ENCODE measurements at places on chromosomes 6 and 20.
A peak's percentile ranks its signal among the peaks of the same experiment; 100 is the strongest.

DNA sequence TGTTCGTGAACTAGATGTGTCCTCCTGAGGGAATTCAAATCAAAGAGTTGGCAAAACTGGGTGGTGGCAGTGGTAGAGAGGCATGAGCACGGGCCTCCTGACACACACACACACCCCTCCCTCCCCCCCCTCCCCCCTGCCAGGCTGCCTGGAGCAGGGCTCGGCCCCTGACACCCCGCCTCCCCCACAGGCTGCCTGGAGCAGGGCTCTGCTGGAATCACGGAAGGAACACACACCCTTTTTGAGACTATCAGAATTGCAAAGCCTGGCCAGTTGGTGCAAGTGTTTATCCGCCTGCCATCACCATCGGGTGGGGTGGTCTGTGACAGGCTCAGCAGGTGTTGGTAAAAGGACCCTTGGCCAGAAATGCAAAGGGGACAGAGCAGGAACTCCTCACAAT is 59.0 kb downstream of the FAM120B start:
- no peak for DNase-seq

- DNase-seq, result no peak
These were observed 52.8 kb upstream of the AKIRIN2 start for GRCh38 chr6:87754828-87755227.

DNA sequence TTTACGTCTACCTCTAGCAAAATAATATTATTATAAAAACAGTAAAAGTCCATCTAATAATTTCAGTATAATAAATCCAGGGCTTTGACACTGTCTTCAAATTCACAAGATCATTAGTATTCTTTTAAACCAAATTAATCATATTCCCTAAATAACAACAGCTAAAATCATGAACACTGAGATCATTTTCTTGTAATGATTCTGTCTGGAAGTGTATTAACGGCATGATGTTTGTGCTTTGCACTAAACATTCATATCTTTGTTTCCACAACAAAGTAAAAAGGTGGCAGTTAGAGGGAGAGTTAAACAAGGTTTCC is 18.8 kb downstream of the HIVEP2 start:
- no peak for DNase-seq

- DNase-seq, result no peak
These were observed 235.2 kb downstream of the SYNE1 start for GRCh38 chr6:152401978-152402377.

DNA sequence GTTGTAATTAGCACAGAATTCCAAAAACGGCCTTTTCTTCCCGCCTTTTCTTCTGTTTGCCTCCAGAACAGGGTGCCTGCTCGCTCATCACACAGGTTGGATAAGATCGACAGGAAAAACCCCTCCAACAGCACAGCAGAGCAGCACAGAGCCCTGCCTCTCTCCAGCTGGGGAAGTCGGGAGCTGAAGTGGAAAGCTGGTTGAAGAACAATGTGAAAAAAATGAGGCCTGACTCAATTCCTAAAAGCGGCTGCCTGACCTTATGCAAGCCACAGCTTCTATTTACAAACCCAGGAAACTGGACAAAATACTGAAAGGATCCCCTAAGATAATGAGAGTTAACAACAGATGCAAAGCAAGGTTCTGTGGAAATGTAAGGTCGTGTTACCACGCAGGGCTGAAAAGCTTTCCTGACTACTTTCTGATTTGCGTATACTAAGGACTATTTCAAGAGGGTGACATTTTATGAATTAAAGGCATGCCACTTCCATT is 116.9 kb downstream of the TTLL2 start:
- DNase-seq, result no peak

DNA sequence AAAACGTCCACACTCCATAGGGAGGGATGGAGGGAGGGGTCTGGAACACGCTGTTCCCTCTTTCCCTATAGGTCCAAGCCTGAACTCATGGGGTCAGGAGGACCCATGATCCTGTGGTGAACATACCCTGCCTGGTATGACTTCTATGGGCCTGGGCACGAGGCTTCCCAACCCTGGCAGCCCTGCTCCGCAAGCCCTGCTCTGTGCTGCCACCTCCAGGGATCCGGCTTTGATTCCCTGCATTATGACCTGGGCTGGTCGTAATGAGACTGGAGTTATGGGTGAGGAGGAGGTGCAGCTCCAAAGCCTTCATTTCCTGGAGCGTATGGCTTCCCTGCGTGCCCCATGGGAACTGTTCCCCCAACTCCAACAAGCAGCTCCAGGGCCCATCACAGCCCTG is 54.9 kb downstream of the CDH22 start:
- DNase-seq, result no peak

- no peak for DNase-seq
These were observed 93.2 kb downstream of the MMS22L start for GRCh38 chr6:97189767-97190166.

DNA sequence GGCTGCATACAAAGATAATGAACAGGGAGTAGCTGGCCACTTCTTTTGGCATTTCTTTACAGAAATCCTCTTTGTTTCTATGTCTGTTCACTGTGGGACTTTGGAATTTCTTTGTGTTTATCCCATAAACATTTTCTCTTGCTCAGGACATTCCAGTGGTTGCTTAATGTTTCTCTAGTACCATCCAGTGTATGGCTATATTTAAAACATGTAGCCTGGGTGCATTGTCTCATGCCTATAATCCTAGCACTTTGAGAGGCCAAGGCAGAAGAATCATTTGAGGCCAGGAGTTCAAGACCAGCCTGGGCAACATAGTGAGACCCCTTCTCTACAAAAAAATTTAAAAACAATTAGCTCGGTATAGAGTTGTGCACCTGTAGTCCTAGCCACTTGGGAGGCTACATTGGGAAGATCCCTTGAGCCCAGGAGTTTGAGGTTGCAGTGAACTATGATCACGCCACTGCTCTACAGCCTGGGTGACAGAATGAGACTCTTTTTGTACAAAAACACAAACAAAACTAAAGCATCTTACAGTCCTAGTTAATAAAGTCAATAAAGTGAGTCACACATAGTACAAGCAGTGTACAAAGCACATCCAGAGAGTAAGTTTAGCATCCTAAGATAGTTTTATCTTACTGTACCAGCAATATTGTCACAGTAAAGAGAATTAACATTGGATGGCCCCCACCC is 63.3 kb downstream of the ZFAND3 start:
- no peak for DNase-seq

GRCh38 chr20:8304124-8304816 is 172.2 kb downstream of the PLCB1 start:
- DNase-seq, result no peak

DNA sequence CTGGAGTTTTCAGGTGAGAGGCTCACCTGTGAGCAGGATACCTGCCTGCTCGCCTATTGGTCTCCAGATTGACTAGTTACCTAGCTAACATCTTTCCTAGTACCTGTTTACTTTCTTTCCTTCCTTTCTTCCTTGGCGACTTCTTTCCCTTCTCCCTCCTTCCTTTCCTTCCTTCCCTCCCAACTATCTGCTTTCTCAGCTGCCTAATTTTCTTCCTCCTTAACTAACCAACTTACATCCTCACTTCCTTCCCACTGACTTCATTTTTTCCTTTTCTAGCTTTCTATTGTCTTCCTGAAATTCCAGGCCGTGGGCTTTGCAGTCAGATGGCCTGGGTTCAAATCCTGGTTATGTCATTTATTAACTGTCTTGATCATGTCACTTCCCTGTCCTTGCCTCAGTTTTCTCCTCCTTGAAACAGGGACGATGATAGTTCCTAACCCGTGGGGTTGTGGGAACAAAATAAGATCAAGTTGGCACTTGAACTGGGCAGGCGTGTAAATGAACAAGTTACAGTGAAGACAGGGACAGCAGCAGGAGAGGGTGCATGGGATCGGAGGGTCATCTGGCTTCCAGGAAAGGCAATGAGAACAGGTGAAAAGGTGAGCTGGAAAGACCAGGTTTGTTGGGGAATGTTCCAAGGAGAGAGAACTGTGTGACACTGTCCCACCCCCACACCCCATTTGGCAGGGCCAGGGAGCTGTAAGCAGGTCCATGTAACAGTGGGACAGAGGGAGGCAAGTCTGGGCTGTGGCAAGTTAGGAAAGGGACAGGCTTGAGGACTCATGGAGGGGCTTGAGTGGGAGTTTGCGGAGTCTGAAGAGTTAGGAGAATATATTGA is 540 bp downstream of the SGK2 start:
- DNase-seq, result no peak

GRCh38 chr6:11384531-11385309 is 152.3 kb upstream of the NEDD9 start:
- no peak for DNase-seq

DNA sequence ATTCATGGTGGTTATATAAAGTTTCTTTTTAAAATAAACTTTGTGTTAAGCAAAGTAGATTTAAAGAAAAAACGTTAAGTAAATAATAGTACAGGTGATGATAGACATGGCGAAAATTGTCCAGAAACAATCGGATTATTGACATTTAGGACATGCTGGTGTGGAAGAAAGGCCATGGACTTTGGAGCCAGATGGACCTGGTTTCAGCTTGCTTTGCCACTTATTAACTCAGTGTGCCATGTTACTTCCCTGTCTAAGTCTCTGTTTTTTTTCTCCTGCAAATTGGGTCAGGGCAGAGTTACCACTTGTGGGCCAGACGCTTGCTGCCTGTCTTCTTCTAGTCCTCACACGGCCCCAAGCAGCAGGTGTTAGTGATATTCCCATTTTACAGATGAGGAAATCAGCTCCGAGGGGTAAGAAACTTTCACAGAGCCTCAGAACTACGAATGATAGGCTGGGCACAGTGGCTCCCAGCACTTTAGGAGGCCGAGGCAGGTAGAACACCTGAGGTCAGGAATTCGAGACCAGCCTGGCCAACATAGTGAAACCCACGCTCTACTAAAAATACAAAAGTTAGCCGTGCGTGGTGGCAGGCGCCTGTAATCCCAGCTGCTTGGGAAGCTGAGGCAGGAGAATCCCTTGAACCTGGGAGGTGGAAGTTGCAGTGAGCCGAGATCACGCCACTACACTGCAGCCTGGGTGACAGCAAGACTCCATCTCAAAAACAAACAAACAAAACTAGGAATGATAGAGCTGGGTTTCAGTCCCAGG is 12.4 kb downstream of the KIF3B start:
- DNase-seq, result no peak

DNA sequence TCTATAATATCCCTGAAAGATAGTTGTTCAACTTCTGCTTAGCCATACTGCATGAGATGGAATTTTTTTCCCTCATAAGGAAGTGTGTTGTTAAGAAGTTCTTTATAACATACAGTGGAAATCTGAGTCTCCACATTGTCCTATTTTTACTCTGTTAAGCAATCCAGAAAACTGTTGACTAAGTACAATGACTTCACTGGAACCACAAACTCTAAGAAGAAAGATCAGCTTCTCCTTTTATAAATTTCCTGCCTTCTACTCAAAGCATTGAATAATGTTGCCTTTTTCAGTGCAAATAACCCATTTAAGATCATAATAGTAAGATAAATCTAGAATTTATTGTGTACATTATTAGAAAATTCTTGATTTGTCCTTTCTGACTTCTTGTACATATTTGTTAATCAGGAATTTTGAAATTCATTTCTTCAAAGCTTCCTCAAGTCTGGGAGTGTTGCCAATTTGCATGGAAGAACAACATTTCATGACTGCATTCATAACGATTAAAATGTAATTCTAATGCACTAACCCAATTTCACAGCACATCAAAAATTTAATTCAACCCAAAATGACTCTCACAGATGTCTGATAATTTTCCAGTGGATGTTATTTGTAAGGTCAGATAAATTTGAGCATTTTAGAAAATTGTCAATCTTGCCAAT is 45.6 kb upstream of the ANKEF1 start:
- no peak for DNase-seq

GRCh38 chr20:24506696-24507095 is 37.3 kb downstream of the SYNDIG1 start:
- DNase-seq, result no peak

GRCh38 chr6:3017304-3017703 is 17.6 kb downstream of the NQO2 start:
- DNase-seq, result no peak

DNA sequence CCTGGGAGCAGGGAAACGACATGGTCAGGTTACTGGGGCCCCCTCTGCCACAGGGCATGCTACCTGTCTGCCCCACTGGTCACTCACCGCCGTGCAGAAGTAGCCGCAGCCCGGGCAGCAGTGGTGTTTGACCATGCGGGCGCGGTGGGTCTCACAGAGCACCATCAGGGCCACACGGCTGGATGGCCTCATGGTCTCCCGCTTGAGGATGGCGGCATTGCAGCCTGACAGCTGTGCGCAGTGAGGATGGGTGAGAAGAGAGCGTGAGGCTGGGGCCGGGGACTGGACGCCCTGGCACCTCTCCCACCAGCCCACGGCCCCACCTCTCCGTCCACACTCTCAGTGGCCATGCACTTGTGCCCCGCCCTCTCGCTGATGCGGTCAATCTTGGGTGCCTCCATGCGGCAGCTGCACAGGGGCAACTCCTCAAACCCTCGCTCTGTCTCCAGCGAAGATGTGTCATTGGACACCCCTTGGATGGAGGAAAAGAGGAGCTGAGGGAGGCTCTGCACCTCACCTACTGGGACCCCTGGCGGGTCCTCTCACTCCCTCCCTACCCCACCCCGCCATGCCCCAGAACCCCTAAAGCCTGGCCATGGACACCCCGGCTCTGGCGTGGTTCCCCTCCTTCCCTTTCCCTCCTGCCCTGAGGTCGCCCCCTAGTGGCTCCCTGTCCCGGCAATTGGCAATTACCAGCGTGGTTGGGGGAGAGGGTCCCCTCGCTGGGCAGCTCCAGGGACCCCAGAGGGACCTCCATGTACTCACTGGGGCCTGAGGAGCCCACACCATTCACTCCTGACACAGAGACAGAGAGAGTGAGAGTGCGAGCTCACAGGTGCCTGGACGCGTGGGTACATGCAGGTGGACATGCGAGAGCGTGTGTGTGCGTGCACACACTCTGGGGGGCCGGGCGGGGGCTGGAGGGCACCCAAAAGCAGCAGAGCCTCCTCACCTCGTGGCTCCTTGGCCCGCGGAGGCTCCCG is 8.9 kb downstream of the EHMT2 start:
- peak; percentile 16 for DNase-seq

DNA sequence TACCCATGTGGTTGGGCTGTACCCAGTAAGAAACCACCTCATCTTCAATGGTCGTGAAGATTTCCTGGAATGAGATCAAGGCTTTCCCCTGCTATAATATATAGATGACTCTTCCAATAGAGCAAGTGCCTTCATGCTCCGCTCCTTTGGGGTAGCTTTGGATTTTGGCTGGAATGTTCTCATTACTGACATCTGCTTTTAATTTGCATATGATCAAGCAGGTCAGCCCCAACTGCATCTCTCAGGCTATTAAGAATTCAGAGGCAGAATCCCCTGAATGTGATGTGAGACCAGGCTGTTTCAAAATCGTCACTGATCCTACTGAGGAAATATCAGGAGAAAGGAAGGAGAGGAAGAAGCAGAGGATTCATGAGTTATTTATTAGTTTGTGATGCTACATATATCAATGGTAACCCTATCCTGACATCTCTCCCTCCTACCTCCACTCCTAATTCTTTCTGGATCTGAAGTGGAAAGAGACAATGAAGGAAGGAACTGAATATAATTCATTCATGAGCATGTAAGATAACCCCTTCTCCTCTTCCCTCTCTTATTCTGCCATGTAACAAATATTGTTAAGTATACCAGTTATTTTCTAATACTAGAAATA is 47.6 kb upstream of the FUCA2 start:
- no peak for DNase-seq

DNA sequence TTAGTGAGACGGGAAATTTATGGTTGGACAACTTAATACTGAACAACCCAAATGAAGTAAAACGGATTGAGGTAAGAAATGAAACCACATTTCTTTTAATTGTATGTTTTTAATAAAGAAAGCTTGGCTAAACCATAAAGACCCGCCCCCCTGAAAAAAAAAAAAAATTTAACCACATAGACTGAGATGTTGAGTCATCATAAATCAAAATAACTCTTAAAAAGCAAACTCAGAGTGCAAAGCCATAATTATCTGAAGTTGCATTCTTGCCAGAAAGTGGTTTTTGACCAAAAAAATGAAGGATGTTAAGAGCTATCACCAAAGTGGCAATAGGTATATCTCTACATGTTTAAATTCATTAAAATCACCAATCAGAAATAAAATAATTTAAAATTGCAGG is 101.8 kb upstream of the COL21A1 start:
- DNase-seq, result no peak
